Ascending aorta (tissue), 2 donors: ENCODE measurements at places on chromosomes 7 and 10. TPM values are rescaled to one million over a fixed set of nuclear protein-coding genes. Genes with fewer than 3 reads are reported as not detected.

ARPC1A gene
- total RNA-seq: 87.7 TPM

NPFFR1 gene
- not detected for total RNA-seq

DNA sequence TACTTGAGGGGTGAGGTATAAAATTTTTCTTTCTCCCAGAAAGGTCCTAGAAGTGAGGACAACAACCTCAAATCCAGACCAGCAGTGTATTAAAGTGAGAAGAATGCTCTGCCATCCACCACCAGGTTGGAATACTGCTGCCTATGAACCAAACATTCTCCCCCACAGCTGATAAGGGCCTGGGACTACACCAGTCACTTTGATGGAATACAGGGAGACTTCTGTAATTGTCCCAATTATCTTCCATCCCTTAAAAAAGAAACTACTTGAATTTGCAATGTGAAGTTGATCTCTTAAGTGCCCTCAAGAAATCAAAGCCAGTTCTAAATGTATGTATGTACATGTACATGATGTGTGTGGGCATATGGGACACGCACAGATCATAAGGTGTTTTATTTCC lies 3.0 kb downstream of the TBX20 start:
- H3K4me1 ChIP-seq: no peaks in the 10 kb centered on the region
- no peaks in the 10 kb centered on the region for H3K27me3 ChIP-seq
- no peaks in the 10 kb centered on the region for H3K36me3 ChIP-seq
- no peak for DNase-seq

DNA sequence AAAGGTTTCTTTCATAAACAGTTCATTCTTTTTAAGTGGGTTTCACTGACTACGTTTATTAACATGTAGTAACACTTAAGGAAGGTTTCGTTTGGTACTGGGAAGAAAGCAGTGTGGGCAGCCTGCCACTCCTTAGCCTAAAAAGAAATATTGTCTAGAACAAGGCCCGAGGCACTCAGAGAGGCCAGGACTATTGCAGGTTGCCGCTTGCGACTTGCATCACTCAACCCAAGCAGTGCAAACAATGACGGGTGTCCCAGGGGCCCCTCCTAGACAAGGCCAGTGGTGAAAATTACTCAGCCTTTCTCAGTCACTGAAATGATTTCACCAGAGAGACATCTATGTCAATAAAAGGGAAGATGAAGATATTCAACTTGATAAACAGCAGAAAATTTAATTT lies 243.9 kb downstream of the SNX13 start:
- H3K27me3 ChIP-seq: no peaks in the 10 kb centered on the region
- DNase-seq: no peak
- H3K36me3 ChIP-seq: no peaks in the 10 kb centered on the region
- no peak overlapping the region for H3K27ac ChIP-seq

GRCh38 chr7:113402482-113402881 lies 284.1 kb upstream of the SMIM30 start:
- no peak overlapping the region for H3K27ac ChIP-seq
- no peaks in the 10 kb centered on the region for H3K36me3 ChIP-seq
- H3K27me3 ChIP-seq: no peaks in the 10 kb centered on the region
